ENCODE measurements at places on chromosomes 7 and 10.
A peak's percentile ranks its signal among the peaks of the same experiment; 100 is the strongest.

GRCh38 chr7:108086546-108086945 lies 43.6 kb downstream of the LAMB4 start:
- no peak for DNase-seq

GRCh38 chr10:54342058-54342457 lies 459.0 kb downstream of the PCDH15 start:
- DNase-seq, result no peak

DNA sequence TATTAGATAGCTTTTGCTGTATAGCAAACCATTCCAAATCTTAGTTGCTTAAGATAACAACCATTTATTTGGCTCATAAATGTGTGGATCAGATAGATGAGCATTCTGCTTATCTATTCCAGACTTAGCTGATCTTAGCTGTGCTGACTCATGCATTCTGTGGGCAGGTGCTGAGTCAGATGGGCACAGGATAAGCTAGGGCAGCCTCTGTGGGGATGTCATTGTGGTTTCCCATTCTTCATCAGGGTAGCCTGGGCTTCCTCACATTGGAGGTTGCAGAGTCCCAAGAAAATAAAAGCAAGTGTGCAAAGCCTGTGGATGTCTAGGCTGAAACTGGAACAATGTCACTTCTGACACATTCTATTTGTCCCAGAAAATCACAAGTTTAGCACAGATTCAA lies 917.0 kb downstream of the TYW1 start:
- DNase-seq, result no peak

- DNase-seq, result no peak
These were observed 1.2 kb downstream of the BTRC start for GRCh38 chr10:101355072-101355706.

- DNase-seq, result no peak
These were observed 122.9 kb downstream of the NPY start for GRCh38 chr7:24406789-24407299.

DNA sequence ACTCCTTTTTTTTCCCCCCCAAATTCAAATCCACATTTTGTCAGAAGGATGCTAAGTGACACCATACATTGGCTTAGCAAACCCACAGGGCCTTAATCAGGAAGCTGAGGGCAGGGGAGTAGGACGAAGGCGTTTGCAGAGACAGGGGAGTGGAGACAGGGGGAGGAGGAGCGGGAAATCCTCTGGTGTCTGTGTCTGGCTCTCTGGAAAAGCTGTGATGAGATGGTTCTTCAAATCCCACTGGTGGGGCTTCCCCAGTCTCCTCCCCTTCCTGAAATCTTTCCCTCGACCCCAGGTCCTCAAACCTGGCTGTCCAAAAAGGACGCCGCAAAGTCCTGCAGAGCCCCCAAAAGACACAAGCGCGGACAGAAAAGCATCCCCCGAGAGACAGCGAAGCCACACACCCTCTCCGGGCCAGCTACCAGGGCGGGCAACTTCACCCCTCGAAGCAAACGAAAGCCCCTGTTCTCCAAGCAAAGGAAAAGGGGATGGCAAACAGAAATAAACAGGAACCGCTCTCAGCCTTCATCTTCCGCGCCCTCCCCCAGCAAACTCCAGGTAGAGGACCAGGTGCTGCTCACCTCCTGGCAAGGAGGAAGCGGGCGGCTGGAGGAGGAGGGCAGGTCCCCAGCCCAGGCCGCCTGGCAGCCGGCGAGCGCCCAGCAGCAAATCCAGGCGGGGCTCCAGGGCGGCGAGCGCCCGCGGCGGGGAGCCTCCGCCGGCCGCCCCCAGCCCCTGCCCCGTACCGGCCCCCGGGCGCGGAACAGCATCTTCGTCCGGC lies 520 bp downstream of the ELAPOR2 start:
- DNase-seq, result peak; percentile 24

DNA sequence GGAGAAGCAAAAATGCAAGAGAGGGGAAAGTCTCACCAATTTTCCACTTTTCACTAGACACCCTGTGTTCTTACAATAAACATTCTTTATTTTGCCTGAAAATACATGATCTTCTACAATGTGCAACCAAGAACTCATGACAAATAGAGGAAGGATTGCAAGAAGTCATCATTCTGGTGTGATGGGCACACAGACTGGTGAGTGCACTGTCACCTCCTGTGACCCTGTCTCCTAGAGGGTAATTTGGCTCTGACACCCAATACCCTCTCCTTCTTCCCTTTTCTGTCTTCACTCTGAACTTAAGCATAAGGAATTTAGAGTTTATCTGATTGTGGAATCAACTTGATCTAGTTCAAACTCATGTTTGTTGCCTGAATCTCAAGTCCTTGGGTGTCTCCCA lies 153.7 kb downstream of the SH2D4B start:
- no peak for DNase-seq

DNA sequence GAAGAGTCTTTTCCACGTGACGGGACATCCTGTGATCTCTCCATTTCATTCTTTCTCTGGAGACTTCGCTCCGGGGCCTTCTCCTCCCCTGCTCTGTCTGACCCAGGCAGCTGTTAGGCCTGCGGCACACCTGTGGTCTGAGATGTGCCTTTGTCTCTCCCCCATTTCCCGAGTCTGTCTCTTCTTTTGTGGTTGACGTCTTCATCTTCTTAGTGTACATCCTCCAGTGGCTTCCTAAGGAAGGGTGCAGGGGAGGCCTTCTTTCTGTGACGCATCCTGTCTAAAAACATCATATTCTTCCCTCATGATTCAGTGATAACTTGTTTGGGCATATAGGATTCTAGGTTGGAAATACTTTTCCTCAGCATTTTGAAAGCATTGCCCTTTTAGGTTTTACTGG lies 17.2 kb upstream of the ATP6V0E2 start:
- DNase-seq, result no peak

- no peak for DNase-seq
These were observed 93.3 kb upstream of the RET start for GRCh38 chr10:42983591-42983990.

GRCh38 chr7:35993676-35994606 lies 159.1 kb upstream of the EEPD1 start:
- no peak for DNase-seq

GRCh38 chr10:29306688-29307087 lies 17.8 kb downstream of the LYZL1 start:
- no peak for DNase-seq

- DNase-seq, result peak; percentile 21
These were observed 706 bp downstream of the BUB3 start for GRCh38 chr10:123154711-123155505.

GRCh38 chr7:139286144-139286543 lies 55.0 kb upstream of the FMC1 start:
- no peak for DNase-seq

DNA sequence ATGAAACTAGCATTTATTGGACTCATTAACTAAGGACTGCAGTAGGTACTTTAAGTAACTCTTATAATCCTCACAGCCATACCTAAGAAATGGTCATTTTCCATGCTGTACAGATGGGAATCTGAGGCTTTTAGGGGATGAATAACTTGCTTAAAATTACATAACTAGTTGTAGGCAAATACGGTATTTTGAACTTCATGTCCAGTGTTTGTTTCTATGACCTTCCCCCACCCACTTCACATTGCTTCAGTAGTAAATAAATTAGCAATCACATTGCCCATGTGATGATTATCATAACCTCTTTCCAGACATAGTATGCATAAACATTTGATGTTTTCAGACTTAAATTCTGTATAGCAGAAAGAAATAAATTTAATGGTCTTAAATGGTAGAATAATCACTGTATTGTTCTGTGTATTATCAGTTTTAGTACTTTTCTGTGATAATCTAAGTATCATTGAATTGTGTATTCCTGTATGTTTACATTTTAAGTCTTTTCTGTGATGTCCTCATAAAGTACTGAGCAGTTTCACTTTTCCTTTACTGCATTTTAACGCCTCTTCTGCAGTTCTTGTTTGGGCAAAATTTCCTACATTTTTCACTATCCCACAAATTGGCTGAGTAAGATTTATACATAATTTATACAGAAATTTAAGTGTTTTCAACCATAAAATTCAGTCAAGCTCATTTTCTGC lies 48.3 kb downstream of the ANKIB1 start:
- DNase-seq, result no peak

DNA sequence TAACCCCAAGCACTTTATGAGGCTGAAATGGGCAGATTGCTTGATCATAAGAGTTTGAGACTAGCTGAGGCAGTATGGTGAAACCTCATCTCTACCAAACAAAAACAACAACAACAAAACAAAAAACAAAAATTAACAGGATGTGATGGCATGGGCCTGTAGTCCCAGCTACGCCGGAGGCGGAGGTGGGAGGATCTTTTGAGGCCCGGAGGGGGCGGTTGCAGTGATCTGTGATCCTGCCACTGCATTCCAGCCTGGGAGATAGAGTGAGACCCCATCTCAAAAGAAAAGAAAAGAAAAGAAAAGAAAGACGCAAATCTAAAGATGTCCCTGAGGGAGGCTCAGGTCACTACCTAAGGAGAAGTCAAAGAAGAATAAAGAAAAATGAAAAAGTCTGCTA lies 35.3 kb upstream of the AGR2 start:
- no peak for DNase-seq

DNA sequence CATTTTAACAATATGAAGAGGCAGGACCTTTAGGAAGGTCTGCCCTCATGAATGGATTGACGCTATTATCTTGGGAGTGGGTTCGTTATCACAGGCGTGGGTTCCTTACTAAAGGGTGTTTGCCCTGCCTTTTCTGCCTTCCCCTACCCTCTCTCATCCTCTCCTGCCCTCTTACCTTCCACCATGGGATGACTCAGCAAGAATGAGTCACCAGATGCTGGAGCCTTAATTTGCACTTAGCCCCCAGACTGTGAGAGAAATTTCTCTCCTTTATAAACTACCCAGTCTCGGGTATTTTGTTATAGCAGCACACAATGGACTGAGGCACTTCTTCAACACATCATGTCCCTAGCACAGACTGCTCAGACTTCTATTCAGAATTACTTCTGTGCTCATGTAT lies 31.4 kb upstream of the ZNF32 start:
- DNase-seq, result no peak

- DNase-seq, result no peak
These were observed 5.8 kb downstream of the RASGEF1A start for GRCh38 chr10:43260911-43261577.

GRCh38 chr10:75847477-75847876 lies 416.1 kb downstream of the LRMDA start:
- DNase-seq, result no peak

DNA sequence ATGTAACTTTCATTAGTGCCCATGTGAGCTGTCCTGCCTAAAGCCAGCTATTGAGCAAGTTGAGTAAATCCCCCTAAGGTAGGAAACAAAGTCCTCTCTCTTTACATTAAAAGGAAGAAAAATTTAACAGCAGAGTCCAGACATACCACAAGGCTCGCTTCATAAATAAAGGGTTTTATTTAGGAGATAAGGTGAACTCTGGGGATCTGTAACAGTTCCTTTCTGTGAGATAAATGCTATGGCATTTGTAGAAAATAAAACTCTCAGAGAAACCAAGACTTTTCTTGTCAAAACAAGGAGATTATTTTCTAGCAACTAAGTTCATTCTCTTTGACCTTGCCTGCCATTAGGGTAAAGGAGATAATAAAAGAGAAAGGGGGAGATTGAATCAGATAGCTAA lies 32.3 kb upstream of the LYZL1 start:
- DNase-seq, result no peak

DNA sequence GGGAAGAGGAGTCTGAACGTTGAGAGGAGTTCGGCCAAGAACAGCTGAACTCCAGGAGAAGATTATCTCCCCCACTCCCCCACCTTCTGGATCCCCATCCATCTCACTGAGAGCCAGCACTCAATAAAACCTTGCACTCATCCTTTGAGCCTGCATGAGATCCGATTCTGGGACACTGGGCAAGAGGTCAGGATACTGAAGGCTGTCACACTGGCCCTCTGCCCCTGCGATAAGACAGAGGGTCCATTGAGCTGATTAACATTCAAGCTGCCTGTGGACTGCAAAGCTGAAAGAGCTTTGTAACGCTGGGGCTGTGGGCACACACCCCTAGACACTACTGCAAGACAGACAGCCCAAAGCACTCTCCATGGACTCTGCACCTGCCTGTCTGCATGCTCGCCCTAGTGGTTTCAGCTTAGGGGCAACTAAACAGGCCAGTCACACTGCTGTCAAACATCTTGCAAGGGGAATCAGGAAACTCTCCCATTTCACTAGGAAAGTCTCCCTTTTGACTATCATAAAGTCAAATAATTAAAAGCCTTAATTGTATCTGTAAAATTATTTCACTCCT lies 42.3 kb upstream of the CNTNAP2 start:
- no peak for DNase-seq

- no peak for DNase-seq
These were observed 212.8 kb downstream of the IPMK start for GRCh38 chr10:58054881-58055280.

DNA sequence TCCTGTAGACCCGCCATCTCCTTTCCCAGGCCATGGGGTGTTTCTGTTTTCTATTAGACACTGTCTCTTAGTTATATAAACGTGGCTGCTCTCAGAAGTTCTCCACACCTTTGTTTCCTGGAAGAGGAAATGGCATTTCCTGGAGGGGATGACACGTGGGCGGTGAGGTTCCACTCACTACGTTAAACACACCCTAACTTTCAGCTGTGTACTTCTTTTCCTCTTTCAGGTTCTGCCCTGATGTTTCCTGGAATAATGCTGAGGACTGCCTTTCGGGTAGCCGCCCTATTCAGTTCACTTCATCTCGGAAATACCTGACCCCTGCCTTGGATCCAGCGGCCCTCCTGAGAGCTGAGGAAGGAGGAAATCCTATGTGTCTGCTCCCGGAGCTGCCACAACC lies 3.4 kb upstream of the PRKCQ start:
- DNase-seq, result peak; percentile 80

DNA sequence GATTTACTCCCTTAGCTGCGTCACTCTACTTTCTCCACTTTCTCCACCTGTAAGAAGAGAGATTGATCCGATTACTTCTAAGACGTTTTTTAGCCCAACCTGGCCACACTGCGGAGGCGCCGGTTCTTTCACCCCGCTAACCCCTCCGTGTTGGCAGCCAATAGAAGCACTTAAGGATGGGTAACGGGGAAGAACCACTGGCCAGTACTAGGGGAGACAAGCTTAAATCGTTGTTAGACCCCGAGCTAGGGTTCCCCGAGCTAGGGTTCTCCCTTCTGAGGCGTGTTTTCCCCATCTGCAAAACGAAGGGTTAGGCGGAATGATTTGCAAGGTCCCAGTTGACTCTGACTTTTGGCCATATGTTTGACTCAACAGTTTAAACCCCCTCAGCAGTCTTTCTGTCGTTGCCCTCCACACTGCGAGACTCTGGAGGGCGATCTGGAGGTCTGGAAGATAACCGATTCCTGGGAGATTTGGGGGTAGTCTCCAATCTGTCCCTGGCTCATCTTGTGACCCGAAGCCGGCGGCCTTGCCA lies 644 bp downstream of the UMAD1 start:
- DNase-seq, result no peak

DNA sequence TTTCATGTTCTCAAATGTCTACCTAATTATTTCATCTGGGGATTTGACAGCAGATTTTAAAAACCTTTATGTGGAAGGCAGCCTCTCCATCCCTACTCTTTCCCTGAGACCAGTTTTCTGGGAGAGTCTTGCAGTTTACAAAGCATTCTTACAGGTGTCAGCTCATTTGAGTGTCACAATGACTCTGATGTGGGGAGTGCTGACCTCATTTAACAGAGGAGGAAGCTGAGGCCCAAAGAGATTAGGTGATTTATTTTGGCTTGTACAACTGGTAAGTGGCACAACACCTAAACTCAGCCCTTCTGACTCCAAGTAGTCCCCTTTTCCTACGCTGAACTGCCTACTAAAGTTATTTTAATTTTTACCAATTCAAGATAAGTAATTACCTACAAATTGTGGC lies 33.3 kb upstream of the MAT1A start:
- DNase-seq, result no peak

GRCh38 chr7:57363321-57363720 lies 86.7 kb upstream of the ZNF716 start:
- no peak for DNase-seq

- no peak for DNase-seq
These were observed 66.8 kb downstream of the TRIL start for GRCh38 chr7:28891192-28891875.

Data from natural killer cell (primary cell).